ENCODE measurements at places on chromosomes 3 and 15. TPM values are rescaled to one million over a fixed set of nuclear protein-coding genes. Genes with fewer than 3 reads are reported as not detected.

DNA sequence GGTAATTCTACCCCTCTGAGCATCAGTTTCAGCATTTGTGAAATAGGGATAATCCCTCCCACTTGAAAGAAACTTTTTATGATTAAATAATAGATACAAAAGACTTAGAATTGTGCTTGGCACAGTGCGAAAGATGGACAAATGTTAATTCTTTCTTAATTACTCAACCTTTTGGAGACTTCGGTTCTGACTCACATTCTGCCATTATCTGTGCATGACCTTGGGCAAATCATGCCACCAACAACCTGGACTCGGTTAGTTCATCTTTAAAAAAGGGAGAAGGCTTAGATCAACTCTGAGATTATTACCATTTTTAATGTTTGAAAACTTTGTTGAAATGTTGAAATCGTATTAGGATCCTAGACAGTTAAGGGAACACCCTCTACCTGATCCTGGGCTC lies 40.6 kb upstream of the POLR2M start:
- H3K4me3 ChIP-seq = no peak overlapping the region
- no peaks in the 10 kb centered on the region for H3K27me3 ChIP-seq
- no peak overlapping the region for H3K27ac ChIP-seq
- H3K4me1 ChIP-seq = peaks cover 5% of the 10 kb centered on the region
- H3K36me3 ChIP-seq = no peaks in the 10 kb centered on the region
- no peak for DNase-seq

Gene CEMIP
- total RNA-seq = under 0.01 TPM

DNA sequence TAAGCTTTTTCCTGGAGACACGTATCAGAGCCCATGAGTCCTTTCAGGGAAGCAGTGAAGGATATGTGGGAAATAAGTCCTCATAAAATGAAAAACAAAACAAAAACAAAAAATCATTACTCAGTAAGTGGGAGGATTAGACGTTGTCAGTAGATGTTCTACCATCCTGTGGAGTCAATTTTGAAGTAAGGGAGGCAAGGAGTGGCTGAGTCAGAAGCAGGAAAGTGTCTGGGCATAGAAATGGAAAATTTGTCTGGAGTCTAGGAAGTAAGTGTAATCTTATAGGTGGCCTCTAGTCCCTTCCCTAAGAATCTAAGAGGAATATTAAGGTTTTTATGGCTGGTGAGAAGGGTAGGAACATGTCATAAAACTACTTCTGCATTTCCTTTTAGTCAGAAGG lies 339.8 kb upstream of the SEMA6D start:
- DNase-seq = no peak
- H3K36me3 ChIP-seq = no peaks in the 10 kb centered on the region
- H3K4me3 ChIP-seq = no peak overlapping the region

GRCh38 chr3:42670670-42671069 lies 14.7 kb upstream of the KLHL40 start:
- no peak overlapping the region for H3K27ac ChIP-seq
- no peak overlapping the region for H3K4me3 ChIP-seq
- no peaks in the 10 kb centered on the region for H3K27me3 ChIP-seq
- DNase-seq = no peak

Gene CLSTN2
- total RNA-seq = 2.2 TPM

- no peak for DNase-seq
- H3K27me3 ChIP-seq = no peaks in the 10 kb centered on the region
- H3K4me1 ChIP-seq = peaks cover 11% of the 10 kb centered on the region
- H3K4me3 ChIP-seq = no peak overlapping the region
- no peaks in the 10 kb centered on the region for H3K36me3 ChIP-seq
Observed at GRCh38 chr3:194691481-194692283, 6.0 kb downstream of the FAM43A start.

DNA sequence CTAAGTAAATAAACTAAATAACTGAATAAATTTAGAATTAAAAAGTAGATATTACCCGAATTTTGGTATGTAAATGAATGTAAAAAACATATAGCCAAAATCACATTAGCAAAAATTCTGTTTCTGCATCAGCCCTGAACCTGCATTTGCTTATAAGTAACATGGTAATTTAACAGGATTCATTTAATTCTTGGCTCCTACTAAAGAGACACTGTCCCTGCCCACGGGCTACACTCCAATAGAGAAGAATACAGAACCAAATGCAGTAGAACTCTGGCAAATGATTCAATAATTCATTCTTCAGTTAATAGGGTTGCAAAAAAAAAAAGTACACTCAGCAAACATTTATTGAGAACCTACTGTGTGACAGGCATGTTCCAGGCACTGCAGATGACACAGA lies 20.8 kb upstream of the CNBP start:
- H3K36me3 ChIP-seq = no peaks in the 10 kb centered on the region
- H3K4me1 ChIP-seq = peaks cover 20% of the 10 kb centered on the region
- H3K27ac ChIP-seq = peak overlapping the region; percentile 70
- H3K27me3 ChIP-seq = no peaks in the 10 kb centered on the region
- no peak for DNase-seq
- no peak overlapping the region for H3K4me3 ChIP-seq

Gene ISLR2
- not detected for total RNA-seq

Gene PIGBOS1
- total RNA-seq = 4.7 TPM

DNA sequence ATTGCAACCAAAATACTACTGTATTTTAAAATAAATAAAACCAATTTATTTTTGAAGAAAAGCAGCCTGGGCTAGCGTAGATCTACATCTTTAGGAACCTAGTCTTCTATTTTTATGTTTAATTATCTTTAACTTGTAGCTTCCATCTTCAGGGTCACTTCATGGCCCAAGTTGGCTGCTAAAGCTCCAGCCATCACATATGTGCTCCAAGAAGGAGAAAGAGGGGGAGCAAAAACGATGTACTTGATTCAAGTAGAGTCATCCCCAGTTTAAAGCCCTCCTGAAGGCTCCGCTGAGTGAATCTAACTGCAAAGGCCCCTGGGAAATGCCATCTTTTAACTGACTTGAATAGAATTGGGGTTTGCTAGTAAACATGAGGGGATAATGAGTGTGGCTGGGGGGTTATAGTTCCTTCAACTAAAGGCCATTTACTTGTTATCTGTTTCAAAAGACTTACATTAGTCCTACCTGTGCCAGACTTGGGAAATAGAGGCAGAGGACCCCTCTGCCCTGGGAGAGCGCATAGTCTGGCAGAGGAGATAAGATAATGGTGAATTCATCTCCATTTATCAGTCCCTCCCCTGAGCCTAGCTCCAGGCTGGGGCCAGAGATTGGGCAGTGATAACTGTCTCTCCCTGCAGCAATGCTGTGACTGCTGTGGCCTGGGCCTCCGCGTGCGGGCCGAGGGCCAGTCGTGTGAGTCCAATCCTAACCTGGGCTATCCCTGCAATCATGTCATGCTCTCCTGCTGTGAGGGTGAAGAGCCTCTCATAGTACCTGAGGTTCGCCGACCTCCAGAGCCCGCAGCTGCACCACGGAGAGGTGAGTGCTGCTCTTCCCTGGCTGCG lies 64.6 kb downstream of the FBLN2 start:
- no peaks in the 10 kb centered on the region for H3K4me1 ChIP-seq
- H3K4me3 ChIP-seq = no peak overlapping the region
- no peak for DNase-seq
- no peak overlapping the region for H3K27ac ChIP-seq
- no peaks in the 10 kb centered on the region for H3K27me3 ChIP-seq

Gene CHRM5
- total RNA-seq = not detected

Gene DPPA2
- total RNA-seq = not detected

DNA sequence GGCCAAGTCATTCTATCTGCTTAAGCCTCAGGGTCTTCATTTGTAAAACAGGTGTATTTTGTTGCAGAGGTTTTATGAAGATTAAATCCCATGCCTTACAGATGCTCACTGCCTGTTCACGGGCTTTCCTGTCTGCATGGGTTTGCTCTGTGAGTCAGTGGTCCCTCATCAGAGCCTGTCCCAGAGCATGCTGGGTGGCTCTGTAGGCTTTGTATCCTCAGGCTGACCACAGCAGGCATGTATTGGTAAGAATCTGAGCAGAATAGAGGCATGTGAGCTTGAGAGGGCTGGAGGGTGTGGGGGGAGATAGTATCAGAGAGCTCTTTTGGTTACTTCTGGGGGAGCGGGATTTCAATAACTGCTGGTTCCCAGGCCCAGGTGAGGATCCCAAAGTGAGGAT lies 45.4 kb upstream of the PLXNA1 start:
- H3K36me3 ChIP-seq = no peaks in the 10 kb centered on the region
- H3K4me1 ChIP-seq = no peaks in the 10 kb centered on the region

DNA sequence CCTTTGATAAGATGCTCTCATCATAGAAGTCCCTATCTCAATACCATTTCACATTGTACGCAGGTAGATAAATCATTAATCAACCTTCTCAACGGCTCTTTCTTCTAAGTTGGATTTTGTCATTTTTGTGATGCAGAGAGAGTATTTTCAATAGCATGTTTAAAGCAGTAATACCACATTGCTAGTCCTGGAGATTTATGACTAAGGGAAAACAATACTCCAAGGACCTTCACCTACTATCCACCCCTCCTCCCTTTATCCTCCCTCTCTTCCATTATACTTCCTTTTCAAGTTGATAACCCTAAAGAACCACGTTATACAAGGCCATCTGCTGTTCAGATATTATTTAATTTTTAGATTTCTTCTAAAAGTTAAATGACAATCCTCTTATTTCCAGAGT lies 65.3 kb upstream of the CHMP2B start:
- no peaks in the 10 kb centered on the region for H3K4me1 ChIP-seq
- no peaks in the 10 kb centered on the region for H3K36me3 ChIP-seq
- H3K27ac ChIP-seq = no peak overlapping the region
- DNase-seq = no peak

- peaks cover 15% of the 10 kb centered on the region for H3K36me3 ChIP-seq
- H3K27ac ChIP-seq = no peak overlapping the region
- no peak for DNase-seq
- H3K27me3 ChIP-seq = no peaks in the 10 kb centered on the region
Observed at GRCh38 chr3:146536681-146537080, 7.7 kb downstream of the PLSCR1 start.

Gene IMP3
- total RNA-seq = 45.2 TPM

Gene ACAN
- total RNA-seq = 0.05 TPM

Gene SPPL2A
- 135 TPM for total RNA-seq

DNA sequence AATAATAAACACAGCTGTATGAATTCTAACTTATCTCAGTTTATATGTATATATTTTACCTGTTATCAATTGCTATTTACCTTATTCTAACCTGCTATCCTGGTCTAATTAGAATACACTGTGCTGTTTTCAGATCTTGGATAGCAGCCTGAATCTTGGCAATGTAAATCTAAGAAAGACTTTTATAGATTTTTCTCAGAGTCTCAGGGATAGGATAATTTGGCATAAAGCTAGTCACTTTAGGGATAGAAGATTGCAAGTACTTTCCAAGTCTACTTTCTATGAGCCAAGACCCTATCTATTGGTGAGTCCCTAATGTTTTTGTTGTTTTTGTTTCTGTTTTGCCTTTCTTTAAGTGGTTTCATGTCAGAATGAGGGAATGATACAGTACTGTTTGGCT lies 695.7 kb downstream of the NAALADL2 start:
- H3K27ac ChIP-seq = no peak overlapping the region
- H3K4me1 ChIP-seq = no peaks in the 10 kb centered on the region
- no peaks in the 10 kb centered on the region for H3K27me3 ChIP-seq
- DNase-seq = no peak
- H3K36me3 ChIP-seq = no peaks in the 10 kb centered on the region
- no peak overlapping the region for H3K4me3 ChIP-seq

- H3K27ac ChIP-seq = no peak overlapping the region
- H3K4me1 ChIP-seq = peaks cover 3% of the 10 kb centered on the region
- DNase-seq = no peak
- no peaks in the 10 kb centered on the region for H3K36me3 ChIP-seq
Observed at GRCh38 chr3:8464668-8465067, 37.0 kb upstream of the LMCD1 start.

- no peaks in the 10 kb centered on the region for H3K27me3 ChIP-seq
- no peak for DNase-seq
- H3K4me3 ChIP-seq = no peak overlapping the region
- no peaks in the 10 kb centered on the region for H3K4me1 ChIP-seq
- H3K36me3 ChIP-seq = no peaks in the 10 kb centered on the region
Observed at GRCh38 chr3:61946570-61947324, 385.4 kb downstream of the PTPRG start.

DNA sequence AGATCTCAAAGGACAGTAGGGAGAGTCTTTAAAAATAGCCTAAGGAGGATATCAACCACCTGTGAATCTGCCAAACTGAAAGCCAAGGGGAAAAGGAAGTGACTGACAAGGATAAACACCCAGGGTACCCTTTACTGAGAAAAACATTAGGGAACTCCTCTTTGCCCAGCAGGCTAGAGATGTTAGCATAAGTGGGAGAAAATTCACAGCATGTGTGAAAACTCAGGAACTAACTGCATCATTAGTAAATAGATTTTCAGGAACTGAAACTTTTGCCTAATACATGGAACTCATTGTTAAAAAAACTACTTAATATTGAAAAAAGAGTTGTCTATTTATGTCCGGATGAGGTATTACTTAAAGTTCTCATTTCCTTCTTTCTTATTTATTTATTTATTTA lies 375.5 kb downstream of the NTRK3 start:
- H3K36me3 ChIP-seq = no peaks in the 10 kb centered on the region
- peaks cover 4% of the 10 kb centered on the region for H3K27me3 ChIP-seq
- no peaks in the 10 kb centered on the region for H3K4me1 ChIP-seq
- no peak overlapping the region for H3K27ac ChIP-seq
- DNase-seq = no peak
- no peak overlapping the region for H3K4me3 ChIP-seq

DNA sequence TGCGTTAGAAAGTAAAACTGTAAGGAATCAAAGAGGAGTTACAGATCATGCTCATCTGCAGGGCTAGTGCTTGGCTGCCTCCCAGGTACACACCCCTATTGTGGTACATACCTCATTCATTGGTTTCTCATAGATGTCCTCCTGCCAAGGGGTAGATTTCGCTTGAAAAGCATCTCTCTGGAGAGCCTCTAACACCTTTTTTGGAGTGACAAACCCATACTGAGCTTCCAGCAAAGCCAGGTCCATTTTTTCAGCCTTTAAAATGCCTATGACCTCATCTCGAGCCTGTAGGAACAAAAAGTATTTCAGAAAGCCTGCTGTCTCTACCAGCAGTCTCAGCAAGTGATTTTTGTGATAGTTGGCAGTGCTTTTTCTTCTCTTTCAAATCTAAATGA lies 112.1 kb downstream of the CMSS1 start:
- no peaks in the 10 kb centered on the region for H3K4me1 ChIP-seq
- DNase-seq = no peak
- no peaks in the 10 kb centered on the region for H3K27me3 ChIP-seq
- H3K27ac ChIP-seq = no peak overlapping the region
- H3K4me3 ChIP-seq = no peak overlapping the region

- no peak overlapping the region for H3K27ac ChIP-seq
- no peak for DNase-seq
- no peaks in the 10 kb centered on the region for H3K36me3 ChIP-seq
- peaks cover 4% of the 10 kb centered on the region for H3K27me3 ChIP-seq
- H3K4me3 ChIP-seq = no peak overlapping the region
Observed at GRCh38 chr3:132381348-132381944, 35.9 kb upstream of the DNAJC13 start.

GRCh38 chr3:44729384-44729910 lies at the start of gene ZNF501:
TSS of gene ZNF501 (plus strand) at chr3:44729635. CDS start at chr3:44734422, 4,787 bp downstream.
- peak within 1 kb of the TSS; percentile 70 for H3K4me3 ChIP-seq
- DNase-seq = peak; percentile 90
- H3K27ac ChIP-seq = no peak within 1 kb of the TSS
- H3K36me3 ChIP-seq = peaks cover 18% of the 10 kb centered on the region

GRCh38 chr15:57551715-57552677 lies 39.7 kb upstream of the MYZAP start:
- no peaks in the 10 kb centered on the region for H3K27me3 ChIP-seq
- no peak for DNase-seq
- peaks cover 29% of the 10 kb centered on the region for H3K36me3 ChIP-seq
- no peak overlapping the region for H3K4me3 ChIP-seq
